ENCODE measurements at places on chromosomes 5 and 9. TPM values are rescaled to one million over a fixed set of nuclear protein-coding genes. Genes with fewer than 3 reads are reported as not detected.

Gene LHX6
- 5.1 TPM for polyA plus RNA-seq

Gene PAEP
- not detected for polyA plus RNA-seq

- DNase-seq, result no peak
These were observed 214.9 kb upstream of the WWC1 start for GRCh38 chr5:168076561-168076991.

- DNase-seq, result no peak
These were observed 115.0 kb upstream of the RUSC2 start for GRCh38 chr9:35374910-35375309.

Gene TMEM215
- 0.54 TPM for polyA plus RNA-seq

- DNase-seq, result no peak
These were observed 59.8 kb upstream of the GOLPH3 start for GRCh38 chr5:32233696-32234447.

Gene CAMLG
- polyA plus RNA-seq, result 48.7 TPM

DNA sequence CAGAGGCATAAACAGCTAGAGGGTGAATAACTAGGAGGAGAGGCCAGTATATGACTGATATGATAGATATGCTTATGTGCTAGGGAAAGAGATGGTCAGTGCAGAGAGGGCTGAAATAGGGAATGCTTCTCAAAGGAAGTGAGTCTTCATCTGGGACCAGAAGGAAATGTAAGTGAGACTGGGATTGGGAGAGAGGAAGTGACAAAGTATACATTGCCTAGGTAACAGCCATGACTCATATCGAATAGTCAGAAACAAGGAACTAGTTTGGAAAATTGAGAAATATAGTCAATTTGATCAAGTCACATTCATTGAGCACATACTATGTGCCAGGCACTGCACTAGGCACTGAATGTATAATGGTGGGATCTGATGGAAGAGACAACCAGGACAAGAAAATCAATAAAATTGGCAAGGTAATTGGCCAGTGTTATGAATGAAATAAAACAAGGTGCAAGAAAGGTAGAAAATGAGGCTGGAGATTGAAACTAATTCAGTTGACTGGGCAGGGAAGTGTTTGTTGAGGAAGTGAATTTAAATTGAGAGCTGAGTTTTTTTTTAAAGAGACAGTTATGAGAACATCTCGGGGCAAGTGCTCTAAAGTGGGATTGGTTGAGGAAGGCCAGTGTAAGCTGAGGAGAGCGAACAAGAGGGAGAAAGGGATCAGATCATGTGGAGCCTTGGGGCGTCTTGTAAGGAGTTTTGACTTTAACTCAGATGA is 4.3 kb downstream of the ERAP2 start:
- DNase-seq, result no peak

- no peak for DNase-seq
These were observed 28.5 kb downstream of the NFX1 start for GRCh38 chr9:33318781-33319180.

Gene BTNL8
- not detected for polyA plus RNA-seq

Gene GMCL2
- not detected for polyA plus RNA-seq

Gene LHX3
- not detected for polyA plus RNA-seq

- no peak for DNase-seq
These were observed 9.7 kb downstream of the LYRM7 start for GRCh38 chr5:131180407-131180806.

DNA sequence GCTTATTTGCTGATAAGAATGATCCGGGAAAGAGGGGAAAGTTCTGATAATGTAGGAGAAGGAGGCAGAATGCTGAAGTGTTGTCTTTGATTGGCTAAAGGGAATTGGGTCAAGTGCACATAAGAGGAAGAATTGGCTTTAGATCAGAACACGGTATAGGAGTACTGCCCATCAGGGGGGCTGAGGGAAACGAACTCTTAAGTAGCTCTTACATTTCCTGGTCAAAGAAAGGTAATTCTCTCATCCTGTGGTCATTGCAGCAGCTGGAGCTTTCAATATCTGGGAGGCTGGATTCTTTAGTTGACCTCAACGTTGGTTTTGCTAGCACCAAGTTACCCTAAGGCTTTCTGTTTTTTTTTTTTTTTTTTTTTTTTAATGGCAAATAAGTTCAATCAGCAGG is 178.7 kb upstream of the NR3C1 start:
- DNase-seq, result no peak

DNA sequence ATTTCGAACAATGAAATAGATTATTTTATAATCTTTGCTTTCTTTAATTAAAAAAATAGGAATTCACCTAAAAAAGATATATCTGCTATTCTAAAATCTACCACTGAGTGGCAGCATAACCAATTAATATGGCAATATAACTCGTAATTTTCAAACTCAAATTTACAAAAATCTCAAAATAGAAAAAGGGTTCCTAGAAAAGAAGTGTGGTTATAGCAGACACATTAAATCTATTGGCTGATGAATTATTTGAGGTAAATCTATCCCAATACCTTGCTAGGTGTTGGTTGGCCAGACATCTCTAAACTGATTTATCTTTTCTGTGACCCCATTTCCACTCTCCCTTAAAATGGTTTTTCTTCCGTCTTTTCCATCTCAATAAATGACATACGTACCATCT is 30.2 kb upstream of the NRG2 start:
- no peak for DNase-seq

GRCh38 chr5:14110680-14111079 is 32.5 kb upstream of the TRIO start:
- DNase-seq, result no peak

Gene IL31RA
- 0.94 TPM for polyA plus RNA-seq

DNA sequence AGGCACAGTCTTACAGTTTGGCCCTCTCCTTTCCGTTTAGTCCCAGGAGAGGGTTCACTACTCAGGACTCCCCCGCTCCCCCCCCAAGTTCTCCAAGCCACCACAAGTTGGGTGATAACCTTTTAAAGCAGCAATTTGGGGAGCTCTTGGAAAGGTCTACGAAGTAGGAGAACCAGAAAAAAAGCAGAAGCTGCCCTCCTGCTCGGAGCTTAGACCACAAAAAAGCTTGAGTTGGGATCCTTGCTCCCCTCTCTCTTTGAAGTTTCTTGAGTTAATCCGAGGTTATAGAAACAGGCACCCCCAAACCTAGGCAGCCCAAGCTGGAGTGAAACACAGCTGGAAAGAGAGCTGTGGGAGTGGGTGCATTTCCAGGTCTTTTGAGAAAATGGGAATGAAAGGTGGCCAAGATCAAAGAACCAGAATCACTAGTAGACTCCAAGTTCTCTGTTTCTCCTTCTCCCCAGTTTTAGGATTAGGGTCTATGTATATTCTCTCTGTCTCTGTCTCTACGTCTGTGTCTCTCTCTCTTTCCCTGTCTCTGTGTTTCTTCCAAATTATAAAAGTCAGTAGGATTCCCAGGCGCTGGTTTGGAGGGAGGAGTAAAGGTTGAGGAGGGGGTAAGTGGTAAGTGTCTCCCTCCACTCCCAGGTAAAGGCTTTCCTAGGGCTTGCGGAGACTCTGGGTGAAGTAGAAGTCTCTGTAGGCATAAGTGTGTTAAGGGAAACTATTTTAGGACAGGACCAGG is 2.8 kb downstream of the LHX2 start:
- DNase-seq, result no peak

DNA sequence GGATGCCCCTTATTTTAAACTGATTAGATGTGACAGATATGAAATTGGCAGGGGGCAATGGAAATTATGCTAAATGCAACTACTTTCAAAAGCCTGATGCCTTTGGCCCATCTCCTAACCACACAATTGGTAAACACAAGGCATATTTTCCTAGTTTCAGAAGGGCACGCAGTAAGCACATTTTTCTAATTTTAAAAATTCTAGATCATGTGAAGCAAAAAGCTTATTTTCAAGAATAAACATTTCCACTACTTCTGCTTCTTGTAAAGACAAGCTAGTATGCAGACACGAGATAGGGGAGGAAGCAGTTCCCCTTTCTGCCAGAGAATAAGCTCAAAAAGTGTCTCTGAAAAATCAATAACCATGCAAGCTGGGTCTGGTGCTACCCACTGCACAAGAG is 67.7 kb downstream of the ABCA1 start:
- no peak for DNase-seq

Gene LOX
- 63.2 TPM for polyA plus RNA-seq

- DNase-seq, result no peak
These were observed 75.0 kb downstream of the PRDM6 start for GRCh38 chr5:123164054-123164453.

Gene RMRP
- polyA plus RNA-seq, result not detected

DNA sequence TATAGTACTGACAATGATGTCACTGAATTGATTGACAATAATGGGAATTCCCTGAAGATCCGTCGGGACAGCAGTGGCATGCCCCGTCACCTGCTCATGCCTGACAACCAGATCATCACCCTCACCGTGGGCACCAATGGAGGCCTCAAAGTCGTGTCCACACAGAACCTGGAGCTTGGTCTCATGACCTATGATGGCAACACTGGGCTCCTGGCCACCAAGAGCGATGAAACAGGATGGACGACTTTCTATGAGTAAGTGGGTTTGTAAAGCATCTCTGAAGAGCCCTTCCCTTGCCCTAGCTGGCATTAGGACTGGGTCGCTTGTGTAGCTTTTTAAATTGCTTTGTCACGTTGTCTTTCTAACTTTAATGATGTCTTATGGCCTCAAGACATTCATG is 72.7 kb upstream of the WWC1 start:
- DNase-seq, result no peak

DNA sequence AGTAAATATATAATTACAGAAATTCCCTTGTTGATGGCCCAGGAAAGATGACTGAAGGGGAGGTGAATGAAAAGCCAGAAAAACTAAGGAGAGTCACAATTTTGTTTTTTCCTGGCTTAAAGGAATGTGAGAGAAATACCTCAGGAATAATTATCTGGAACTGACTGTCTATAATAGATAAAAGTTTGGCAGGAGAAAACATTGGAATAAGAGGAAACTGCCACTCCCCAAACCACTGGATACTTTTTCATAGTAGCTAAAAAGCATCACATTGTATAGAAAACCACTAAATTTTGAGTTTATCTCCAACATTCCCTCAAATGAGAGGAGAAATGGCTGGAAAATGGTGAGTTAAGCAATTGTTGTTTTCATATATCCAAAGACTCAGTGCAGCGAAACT is 326.0 kb downstream of the NPR3 start:
- DNase-seq, result no peak

Gene JAKMIP2
- polyA plus RNA-seq, result 1.4 TPM

- no peak for DNase-seq
These were observed 1216.3 kb upstream of the ACO1 start for GRCh38 chr9:31168161-31168560.

Gene ZNF300
- polyA plus RNA-seq, result 8.9 TPM

Gene FOXD4L5
- polyA plus RNA-seq, result 0.90 TPM

Gene SEC61B
- 75.3 TPM for polyA plus RNA-seq

- no peak for DNase-seq
These were observed 344.1 kb upstream of the DMAC1 start for GRCh38 chr9:8143677-8144076.

All from forelimb muscle (tissue), 1 donor.